SJSA1 (cell line): ENCODE measurements at places on chromosomes 6 and 20. TPM values are rescaled to one million over a fixed set of nuclear protein-coding genes. Genes with fewer than 3 reads are reported as not detected.

The SLC26A8 gene
- not detected in 2 replicates for total RNA-seq

The NOX3 gene
- total RNA-seq: not detected in 2 replicates

The NMBR gene
- not detected in 2 replicates for total RNA-seq

The HAO1 gene
- total RNA-seq: not detected in 2 replicates

The EPM2A gene
- total RNA-seq: 3.4 and 6.2 TPM in 2 replicates

The SLC18B1 gene
- total RNA-seq: 4.2 and 4.3 TPM in 2 replicates

The DEFB132 gene
- not detected in 2 replicates for total RNA-seq

The LST1 gene
- not detected in 2 replicates for total RNA-seq

The SIRPD gene
- total RNA-seq: not detected in 2 replicates

The TCF15 gene
- total RNA-seq: not detected in 2 replicates

The NXT1 gene
- 76.0 and 82.5 TPM in 2 replicates for total RNA-seq

The EFCAB8 gene
- total RNA-seq: 0.06 and 0.08 TPM in 2 replicates

The FITM2 gene
- total RNA-seq: 4.4 and 6.9 TPM in 2 replicates

The HLA-DRB5 gene
- not detected in 2 replicates for total RNA-seq

The MYLK4 gene
- 0.26 TPM in 1 of 2 replicates, not detected in the other for total RNA-seq

The PYGB gene
- total RNA-seq: 175 and 192 TPM in 2 replicates

The CTSZ gene
- 140 and 168 TPM in 2 replicates for total RNA-seq

The LY6G6D gene
- not detected in 2 replicates for total RNA-seq

The TMEM200A gene
- 6.4 and 12.3 TPM in 2 replicates for total RNA-seq

The BNIP5 gene
- not detected in 2 replicates for total RNA-seq

The MICB gene
- total RNA-seq: 32.7 and 60.0 TPM in 2 replicates

The GFOD1 gene
- total RNA-seq: 10.8 and 13.2 TPM in 2 replicates

The MATN4 gene
- total RNA-seq: 0.50 TPM in 1 of 2 replicates, not detected in the other

The STK35 gene
- 15.0 and 22.1 TPM in 2 replicates for total RNA-seq

The PTCRA gene
- total RNA-seq: not detected in 2 replicates

The DEF6 gene
- total RNA-seq: 0.05 TPM in 1 of 2 replicates, not detected in the other

The SLC12A5 gene
- total RNA-seq: not detected in 2 replicates

The BPIFB2 gene
- total RNA-seq: not detected in 2 replicates

The VSTM2L gene
- 4.8 and 14.1 TPM in 2 replicates for total RNA-seq

The DUSP22 gene
- 13.2 and 17.8 TPM in 2 replicates for total RNA-seq

The TPBG gene
- 37.7 and 43.8 TPM in 2 replicates for total RNA-seq

The OR2J2 gene
- not detected in 2 replicates for total RNA-seq

The ULBP2 gene
- total RNA-seq: 12.2 and 19.7 TPM in 2 replicates

The IL17A gene
- total RNA-seq: not detected in 2 replicates

The FAM217B gene
- 3.7 and 3.8 TPM in 2 replicates for total RNA-seq

The RUNX2 gene
- total RNA-seq: 4.9 and 10.3 TPM in 2 replicates

The UBE2C gene
- total RNA-seq: 187 and 249 TPM in 2 replicates

The PTPRT gene
- not detected in 2 replicates for total RNA-seq

The NOTCH4 gene
- total RNA-seq: 1.6 and 2.0 TPM in 2 replicates

The RSPO3 gene
- total RNA-seq: not detected in 2 replicates

The COL9A1 gene
- total RNA-seq: not detected in 2 replicates

The GNAS-AS1 gene
- total RNA-seq: not detected in 2 replicates
